ENCODE measurements at places on chromosomes 4 and X.

DNA sequence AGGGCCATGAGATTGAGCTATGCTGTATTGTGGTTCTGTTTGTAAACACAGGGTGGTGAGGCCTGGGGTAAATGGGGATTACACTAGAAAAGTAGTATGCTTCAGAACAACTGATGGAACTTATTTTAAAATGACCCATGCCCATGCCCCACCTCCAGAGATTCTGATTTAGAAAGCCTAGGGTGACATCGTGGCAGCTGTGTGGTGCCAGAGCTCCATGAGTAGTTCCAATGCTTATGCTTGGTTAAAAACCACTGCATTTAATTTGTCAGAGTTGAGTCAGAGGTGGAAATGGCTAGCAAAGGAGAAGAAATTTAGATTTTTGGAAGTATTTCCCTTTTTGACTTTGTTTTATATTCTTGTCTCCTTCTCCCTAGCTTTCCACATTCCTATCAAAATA lies 63.4 kb upstream of the PDE5A start:
- no peak for DNase-seq

- no peak for DNase-seq
These were observed 20.2 kb upstream of the CDKN2AIP start for GRCh38 chr4:183424109-183424744.

DNA sequence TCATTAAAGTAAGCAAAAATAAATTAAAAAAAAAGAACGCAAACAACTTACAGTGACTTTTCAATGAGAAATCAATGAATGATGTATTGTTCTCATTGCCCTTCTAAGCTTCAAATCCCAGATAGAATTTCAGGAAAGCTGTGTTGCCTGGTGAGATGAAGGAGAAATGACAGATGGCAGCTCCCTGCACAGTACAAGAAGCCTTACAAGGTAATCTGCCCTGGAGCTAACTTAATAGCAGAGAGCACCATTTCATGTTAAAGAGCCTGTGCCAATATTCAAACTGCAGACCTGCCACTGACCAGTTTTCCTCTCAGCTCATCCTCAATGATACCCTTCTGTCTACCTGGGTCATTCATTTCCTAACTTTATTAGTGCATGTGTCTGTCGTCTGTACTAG lies 54.0 kb downstream of the GC start:
- no peak for DNase-seq

DNA sequence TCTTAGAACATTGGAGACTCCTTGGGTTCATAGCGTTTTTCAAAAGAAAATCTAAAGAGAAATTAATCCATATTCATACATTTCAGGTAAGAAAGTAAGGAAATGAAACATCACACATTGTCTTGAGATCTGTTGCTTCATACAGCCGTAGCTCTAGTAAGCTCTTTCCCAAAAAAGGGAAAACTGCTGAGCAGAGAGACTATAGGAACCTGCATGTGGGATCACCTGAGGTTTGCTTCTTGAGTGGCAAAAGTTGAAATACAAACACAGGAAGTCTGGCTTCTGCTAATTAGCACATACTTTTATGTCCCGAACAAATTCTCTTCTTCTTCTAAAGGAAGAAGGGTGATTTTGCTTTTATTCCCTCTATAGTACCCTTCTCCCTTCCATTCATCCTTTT lies 57.7 kb downstream of the MRPL1 start:
- no peak for DNase-seq

DNA sequence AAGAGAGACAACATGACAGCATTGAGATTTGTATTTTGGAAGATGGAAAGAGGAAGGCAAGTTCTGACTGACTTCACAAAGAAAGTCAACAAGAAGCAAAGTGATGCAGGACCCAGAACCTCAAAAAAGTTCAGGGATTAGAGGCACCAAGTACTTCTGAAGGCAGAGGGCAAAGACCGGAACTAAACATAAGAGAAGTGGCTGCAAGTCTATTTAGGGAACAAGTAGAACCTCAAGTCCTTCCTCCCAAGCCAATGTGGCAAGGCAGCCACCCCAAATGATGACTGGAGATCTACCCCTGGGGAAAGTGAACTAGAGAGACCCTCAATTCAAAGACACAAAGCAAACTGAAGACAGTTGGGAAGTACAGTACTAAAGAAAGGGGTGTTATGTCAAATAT lies 46.6 kb downstream of the SLC39A8 start:
- DNase-seq, result no peak

DNA sequence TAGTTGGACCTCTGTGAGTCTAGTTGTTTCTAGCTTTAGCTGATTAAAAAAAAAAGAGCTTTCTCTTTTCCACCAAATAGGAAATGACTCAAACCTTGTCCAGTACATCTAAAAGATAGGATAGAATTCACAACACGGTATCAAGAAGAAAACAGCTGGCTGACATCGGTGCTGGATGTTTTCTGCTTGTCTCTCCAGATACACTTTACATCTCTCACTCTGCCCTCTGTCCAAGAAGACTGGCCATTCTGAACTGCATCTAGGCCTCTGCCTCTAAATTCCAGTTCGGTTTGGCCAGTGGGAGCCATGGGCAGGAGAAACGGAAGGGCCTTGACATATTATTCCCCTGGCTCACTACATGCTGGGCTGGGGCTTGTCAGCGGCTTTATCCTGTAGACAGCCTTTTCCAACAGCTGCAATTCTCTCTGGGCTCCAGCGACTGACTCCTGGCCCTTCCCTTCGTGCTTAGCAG lies 57.3 kb upstream of the SHISA3 start:
- DNase-seq, result no peak

DNA sequence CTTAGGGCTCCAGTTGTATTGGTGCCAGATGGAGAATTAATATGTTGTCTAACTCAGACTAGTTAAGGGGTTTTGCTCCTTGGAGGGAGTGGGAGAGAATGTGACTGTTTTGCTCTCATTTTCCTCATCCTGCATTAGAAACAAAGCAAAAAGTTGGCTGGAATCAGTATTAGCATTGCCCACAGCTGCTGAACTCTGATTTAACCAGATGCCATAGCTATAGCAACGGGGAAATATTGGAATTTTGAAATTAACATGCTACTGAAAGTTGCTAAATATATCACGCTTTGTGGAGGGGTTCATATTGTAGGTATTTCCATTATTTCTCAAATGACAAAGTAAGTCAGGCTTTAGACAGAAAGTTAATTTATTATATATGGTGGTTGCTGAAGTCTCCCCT lies 66.7 kb upstream of the EOLA2 start:
- DNase-seq, result no peak

DNA sequence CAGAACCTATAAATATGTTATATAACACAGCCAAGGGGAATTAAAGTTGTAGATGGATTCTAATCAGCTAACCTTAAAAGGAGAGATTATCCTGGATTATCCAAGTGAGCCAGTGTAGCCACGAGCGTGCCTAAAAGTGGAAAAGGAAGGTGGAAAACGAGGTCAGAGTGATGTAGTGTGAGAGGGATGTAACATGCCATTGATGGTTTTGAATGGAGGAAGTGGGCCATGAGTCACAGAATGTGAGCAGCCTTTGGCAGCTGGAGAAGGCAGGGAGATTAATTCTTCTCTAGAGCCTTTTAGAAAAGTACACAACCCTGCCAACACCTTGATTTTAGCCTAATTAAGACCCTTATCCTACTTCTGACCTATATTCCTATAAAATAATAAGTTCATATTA lies 149.1 kb downstream of the SLC39A8 start:
- DNase-seq, result no peak

Measured in CD4-positive, alpha-beta T cell treated with Interleukin-12 subunit alpha and Interleukin-12 subunit beta, for 1 hour (primary cell).